ENCODE measurements at places on chromosomes 2 and 18. TPM values are rescaled to one million over a fixed set of nuclear protein-coding genes. Genes with fewer than 3 reads are reported as not detected.

- no peak for DNase-seq
These were observed 396.3 kb downstream of the IRS1 start for GRCh38 chr2:226403369-226403768.

GRCh38 chr18:79944746-79945117 lies 6.7 kb downstream of the SLC66A2 start:
- no peak for DNase-seq

- no peak for DNase-seq
These were observed 17.3 kb upstream of the RHOB start for GRCh38 chr2:20429528-20429927.

TMEM169 gene
- 14.4 TPM for polyA plus RNA-seq

All from renal cortex interstitium (tissue), 15 donors.